ENCODE measurements at places on chromosomes 4 and X.

DNA sequence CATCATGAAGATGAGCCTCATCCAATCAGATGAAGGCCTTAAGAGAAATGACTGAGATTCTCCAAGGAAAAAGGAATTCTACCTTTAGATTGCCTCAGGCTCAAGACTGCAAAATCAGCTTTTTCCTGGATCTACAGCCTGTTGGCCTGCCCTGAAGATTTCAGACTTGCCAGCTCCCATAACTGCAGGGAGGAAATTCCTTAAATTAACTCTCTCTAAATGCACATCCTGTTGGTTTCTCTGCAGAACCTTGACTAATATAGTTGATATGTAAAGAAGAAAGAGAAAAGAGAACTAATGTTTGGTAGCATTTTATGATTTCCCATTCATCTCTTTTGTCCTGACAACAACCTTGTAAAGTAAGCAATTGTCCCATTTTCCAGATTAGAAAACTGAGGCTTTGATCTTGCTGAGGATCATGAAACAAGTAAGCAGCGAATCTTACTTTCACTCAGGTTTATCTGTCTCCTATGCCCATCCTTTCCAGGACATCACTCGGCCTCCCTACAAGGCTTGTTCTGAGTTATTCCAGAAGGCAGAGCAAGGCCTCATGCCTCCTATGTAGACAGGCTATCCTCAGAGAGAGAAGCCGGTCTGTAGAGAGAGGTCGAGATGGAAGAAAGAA lies 115.0 kb upstream of the LDB2 start:
- peak; percentile 13 for DNase-seq

GRCh38 chr4:113756005-113756410 lies 5.5 kb downstream of the CAMK2D start:
- DNase-seq = no peak

DNA sequence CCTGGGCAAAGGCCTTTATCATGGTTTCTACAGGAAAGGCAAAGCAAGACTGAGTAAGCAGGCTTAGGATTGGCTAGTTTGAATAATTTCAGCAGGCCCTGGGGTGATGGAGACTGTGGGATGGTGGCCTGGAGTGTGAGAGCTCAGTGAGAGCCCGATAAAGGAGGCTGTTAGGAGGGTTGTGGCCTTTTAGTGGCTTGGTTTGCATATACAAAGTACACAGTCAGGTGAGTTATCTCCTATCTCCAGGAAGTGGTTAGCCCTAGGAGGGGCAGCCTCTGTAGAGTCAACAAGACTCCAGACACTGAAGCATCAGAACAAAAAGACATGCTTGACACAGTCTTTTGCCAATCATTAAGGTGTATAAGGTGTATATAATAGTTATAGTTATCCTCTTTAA lies 157.2 kb downstream of the CFAP299 start:
- DNase-seq = no peak

DNA sequence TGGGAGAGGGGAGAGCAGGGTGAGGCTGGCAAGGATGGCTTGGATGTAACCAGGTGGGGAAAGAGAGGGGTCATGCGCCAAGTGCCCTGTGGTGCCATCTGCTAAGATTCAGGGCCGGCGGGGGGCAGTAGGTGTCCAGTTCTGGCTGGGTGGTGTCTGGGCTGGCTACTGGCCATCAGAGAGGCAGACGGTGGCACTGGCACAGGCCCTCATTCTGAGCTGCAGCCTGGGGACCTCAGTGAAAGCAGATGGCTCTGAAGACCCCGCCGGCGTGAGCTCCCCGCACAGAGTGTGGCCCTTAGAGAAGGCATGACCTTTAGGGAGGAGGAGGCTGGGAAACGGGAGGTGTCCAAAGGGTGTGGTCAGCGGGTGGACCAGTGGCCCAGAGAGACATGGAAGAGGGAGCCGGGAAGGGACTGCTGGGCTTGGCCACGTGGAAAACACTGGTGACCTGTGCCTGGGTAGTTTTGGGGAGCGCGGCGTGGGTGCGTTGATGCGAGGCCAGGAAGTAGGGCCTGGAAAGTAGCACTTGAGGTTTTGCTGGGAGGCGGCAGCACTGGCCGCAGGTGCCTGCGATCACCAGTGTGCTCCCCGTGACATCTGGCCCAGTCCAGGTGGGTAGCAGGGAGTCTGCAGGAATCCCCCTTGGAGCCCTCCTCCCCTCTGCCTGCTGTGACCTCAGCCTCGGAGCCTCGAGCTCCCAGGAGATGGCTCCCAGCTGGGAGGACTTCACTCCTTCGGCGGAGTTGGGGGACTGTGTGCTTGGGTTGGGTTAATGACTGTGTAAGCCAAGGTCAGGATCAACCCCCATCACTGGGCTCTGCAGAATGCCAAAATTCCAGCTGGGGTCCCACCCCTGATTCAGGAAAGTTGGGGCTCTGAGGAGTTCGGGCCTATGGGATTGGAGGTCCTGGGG lies 9.3 kb upstream of the SH3TC1 start:
- no peak for DNase-seq

DNA sequence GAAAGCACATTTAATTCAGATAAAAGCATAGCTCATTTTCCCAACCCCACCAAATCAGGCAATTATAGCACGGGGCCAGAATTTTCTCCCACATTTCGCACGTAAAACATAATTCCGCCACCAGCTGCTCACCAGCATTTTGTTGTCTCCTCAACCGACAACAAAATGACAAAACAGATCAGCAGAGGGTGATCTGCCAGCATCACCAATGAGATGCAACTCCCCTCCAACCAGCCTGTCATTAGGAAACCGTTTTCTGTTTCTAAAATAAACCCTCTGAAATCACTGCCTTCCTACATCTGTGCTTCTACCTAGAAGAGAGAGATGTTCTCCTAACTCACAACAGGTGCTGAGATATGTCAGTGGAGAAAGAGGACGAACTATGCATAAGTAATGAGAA lies 654.8 kb upstream of the CPEB2 start:
- DNase-seq = no peak

- no peak for DNase-seq
Measured at GRCh38 chr4:41124916-41125548, 89.3 kb downstream of the APBB2 start.

DNA sequence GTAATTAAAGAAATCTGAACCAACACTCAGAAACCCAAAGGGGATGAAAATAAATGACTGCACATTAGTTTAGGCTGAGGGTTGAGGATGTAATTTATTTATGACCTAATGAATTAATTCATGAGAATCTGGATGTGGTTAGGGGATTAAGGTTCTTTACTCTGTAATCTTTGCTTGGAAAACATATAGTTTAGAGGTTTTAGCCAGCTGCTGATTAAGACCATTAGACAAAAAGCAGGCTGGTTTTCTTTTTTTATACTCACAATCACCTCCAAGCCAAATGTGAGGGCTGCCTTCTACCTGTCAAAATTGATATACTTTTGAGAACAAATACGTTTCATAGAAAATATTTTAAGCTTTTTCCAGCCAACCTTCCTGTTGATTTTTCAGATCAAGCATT lies 2705.8 kb downstream of the PCDH7 start:
- DNase-seq = no peak

DNA sequence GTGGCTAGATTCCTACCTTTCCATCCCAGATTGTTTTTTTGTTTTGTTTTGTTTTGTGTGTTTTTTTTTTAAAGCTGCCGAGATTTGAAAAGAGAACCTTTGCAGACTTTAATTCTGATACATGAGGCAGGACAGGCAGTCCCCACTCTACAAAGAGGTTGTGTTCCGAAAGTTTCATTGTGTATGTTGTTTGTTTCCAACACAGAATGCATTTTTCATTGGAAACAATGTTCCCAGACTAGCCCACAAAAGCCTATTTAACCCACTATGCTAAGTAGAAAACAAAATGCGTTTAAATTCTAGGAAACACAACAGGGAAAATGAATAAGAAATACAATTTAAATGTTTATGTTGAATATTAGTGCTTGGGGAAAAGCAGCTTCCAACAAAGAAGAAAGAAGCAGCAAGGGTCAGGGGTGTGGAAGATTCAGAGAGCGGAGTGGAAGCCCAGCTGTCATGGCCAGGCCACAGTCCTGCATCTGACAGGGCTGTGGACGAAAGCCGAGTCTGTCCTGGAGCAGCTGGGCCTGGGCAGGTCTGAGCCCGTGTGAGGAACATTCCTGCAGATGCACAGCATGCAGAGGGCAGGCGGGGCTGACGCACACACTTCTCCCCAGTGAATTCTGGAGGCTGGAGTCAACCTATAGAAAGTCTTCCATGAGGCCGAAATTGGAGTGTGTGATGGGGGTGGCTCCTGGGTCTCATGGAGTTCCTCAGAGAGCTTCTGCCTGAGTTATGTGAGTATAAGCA lies 12.4 kb upstream of the SETD7 start:
- DNase-seq = no peak

- DNase-seq = no peak
Measured at GRCh38 chrX:110992611-110993010, 103.4 kb upstream of the PAK3 start.

DNA sequence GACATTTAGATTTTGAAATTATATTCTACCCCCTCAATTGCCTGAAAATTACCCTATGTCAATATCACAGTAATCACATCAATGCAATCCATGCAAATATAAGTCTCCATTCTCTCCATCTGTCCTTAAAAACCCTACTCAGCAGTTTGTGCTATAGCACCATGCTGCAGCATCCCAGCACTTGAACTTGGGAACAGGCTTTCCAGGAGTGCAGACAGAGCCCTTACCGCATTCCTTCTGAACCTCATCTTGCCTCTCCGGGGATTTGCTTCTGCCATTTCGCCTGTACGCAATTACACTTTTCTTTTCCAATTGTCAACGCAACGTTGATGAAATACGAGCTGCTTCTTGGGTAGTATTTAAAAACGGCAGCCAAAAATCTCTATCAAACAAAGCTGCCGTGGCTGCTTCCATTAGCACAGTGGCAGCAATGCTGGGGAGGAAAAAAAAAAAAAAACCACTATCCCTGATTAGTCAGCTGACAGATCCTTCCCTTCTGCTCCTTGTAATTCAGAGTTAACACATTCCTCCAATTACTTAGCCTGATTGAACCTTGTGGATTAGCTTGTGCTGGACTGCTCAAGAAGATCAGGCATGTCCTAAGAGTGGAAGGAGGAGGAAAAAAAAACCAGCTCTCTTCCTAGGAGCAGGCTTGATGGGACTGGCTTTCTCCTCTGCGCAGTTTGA lies 65.6 kb downstream of the MCF2 start:
- DNase-seq = no peak

- DNase-seq = no peak
Measured at GRCh38 chr4:56651056-56651350, 30.1 kb downstream of the HOPX start.

DNA sequence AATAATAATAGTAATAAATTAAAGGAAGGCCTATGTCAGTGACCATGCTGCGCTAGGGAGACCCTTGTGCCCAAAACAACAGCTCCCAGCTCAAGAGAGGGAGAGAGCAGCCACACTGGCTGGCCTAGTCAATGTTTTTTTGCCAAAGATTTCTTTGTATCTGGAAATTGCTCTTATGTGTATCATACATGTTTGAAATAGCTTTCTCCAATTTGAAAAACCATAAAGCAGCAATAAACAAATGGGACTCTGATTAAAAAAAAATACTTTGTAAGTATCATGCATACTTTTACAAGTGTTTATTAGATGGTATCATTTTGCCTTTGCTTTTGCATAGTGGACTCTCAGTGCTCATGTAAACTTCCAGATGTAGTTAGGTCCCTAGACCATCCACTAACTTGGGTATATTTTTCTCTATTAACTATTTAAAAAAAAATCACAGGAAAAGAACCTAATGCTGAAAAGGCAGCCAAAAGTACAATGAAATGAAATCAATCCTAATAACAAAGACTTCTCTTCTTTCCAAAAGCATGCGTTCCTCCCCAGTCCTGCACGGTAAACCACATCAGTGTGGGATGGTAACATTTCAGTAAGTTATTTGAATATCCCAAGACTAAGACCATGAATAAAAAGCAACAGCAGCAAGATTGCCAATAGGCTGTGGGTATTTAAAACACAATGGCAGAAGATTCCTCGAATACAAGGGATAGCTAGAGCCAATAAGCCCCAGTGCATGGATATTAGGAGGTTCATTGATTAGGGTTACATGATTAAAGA lies 117.6 kb downstream of the PALLD start:
- DNase-seq = no peak

- no peak for DNase-seq
Measured at GRCh38 chr4:144699565-144699964, 53.6 kb downstream of the HHIP start.

DNA sequence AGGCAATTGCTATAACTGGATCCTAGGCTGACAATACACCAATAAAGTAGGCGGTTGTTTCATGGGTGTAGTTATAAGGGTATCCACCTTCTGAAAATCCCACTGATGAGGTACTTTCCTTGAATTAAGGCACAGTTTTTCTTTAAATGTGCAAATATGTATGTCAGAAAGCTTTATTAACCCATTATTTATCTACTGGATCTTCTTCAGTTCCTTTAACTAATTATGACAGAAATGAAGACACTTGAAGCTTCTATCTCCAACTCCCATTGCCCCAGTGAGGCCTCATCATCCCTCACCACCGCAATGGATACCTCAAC lies 159.6 kb upstream of the KLF3 start:
- DNase-seq = no peak

- DNase-seq = no peak
Measured at GRCh38 chr4:153071958-153072598, 132.2 kb upstream of the TRIM2 start.

GRCh38 chrX:30577362-30577991 lies at the start of gene TASL:
TASL (minus strand) TSS chrX:30577766; CDS start chrX:30560355, 17,411 bp downstream.
- no peak for DNase-seq

DNA sequence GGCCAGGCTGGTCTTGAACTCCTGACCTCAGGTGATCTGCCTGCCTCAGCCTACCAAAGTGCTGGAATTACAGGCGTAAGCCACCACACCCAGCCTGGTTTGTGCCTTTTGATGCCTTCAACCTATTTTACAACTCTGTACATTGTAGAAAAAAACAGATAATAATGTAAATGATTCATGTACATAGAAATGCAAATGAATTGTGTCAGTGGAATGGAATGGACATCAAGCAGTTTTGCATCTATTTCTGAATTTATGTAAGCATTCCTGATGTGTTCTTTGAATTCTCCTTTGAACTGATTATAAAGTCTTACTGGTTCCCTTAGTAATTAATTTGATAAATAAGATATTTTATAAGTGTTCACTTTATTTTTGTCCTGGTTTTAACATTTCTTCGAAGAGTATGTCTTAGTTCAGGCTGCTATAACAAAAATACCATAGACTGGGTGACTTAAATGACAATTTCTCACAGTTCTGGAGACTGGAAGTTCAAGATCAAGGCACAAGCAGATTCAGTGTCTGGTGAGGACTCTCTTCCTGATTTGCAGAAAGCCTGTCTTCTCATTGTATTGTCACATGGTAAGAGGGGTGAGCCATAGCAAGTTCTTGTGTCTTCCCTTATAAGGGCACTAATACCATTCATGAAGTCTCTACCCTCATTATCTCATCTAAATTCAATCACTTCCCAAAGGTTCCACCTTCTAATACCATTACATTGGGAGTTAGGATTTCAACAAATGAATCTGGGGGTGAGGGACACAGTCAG lies 162.2 kb upstream of the S100G start:
- no peak for DNase-seq

- no peak for DNase-seq
Measured at GRCh38 chr4:182188622-182189021, 54.6 kb upstream of the TENM3 start.

Measured in vagina (tissue), 2 donors.